ENCODE measurements at places on chromosomes 5 and 9. TPM values are rescaled to one million over a fixed set of nuclear protein-coding genes. Genes with fewer than 3 reads are reported as not detected.

DNA sequence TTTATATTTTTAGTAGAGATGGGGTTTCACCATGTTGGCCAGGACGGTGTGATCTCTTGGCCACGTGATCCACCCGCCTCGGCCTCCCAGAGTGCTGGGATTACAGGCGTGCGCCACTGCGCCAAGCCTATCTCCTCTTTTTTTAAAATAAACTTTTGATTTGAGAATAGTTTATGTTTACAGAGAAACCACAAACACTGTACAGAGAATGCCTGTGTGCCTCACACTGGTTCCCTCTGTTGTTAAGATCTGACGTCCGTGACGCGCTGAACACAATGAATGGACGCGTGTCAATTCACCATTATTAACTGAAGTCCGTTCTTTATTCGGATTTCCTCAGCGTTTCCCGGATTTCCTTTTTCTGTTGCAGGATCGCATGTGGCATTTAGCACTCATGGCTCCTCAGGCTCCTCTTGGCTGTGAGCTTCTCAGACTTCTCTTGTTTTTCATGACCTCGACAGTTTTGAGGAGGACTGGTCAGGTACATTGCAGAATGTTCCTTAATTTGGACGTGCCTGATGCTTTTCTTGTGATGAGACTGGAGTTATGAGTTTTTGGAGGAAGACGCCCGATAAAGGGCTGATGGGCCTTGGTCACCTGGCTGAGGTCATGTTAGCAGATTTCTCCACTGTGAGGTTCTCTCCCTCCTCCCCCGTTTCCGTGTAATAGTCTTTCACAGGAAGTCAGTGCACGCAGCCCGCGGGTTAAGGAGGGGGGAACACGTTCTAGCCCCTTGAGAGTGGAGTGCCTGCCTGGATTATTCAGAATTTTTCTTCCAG, 69.6 kb downstream of the ANKRD33B start:
- DNase-seq: no peak

The AUH gene
- total RNA-seq: 12.1 TPM

The CYSRT1 gene
- 12.7 TPM for total RNA-seq

DNA sequence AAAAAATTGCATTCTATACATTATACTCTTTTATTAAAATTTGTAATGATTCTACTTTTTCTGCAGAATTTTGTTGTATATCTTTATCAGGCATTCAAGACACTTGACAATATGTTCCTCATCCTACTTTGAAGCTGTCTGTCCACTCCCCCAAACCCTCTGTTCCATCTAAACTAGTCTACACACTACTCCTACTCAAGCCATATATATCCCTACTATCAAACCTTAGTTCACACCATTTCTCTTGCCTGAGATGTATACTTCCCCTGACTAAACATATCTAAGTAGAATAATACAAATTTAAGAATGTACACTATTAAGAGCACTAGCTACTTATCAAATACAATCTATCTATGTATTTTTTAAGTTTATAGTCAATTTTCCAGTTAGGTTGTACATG, 107.1 kb upstream of the FTMT start:
- DNase-seq: no peak

DNA sequence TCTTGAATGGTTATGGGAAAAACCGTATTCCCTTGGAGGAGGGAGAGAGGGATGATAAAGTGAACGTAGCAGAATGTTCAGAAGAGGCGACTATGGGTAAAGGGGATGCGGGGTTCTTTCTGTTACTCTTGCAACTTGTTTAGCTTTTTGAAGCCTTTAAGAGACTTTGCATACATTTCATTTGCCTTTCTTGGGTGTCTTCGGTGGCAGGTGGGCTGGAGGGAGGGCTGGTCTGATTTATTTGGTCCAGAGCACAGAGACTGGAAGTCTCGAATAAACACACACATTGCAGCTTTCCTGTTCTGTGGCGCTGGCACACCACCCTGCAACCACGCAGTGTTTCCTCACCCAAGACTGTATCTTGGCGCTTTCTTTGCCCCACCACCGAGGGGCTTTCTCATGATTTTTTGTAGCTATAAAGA, 23.2 kb downstream of the TTF1 start:
- DNase-seq: no peak

GRCh38 chr5:160926428-160926827, 74.4 kb upstream of the ATP10B start:
- peak; percentile 44 for DNase-seq

DNA sequence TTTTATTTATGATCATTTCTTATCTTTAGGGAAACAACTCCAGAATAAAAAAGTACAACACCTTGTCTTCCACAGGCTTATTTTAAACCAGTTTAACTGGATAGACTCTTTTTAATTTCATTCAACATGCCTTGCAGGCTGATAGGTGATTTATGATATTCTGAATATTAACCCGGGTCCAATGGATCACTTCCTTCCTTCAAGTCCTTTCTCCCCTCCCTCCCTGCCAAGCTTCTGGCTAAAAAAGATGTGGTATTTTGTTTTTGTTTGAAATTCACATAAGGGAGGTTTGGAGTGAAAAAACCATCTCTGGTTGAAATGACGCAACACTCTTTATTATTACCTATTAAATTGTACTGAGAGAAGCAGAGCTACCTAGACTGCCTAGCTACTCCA, 265.3 kb downstream of the MLLT3 start:
- no peak for DNase-seq

The FEM1C gene
- 5.2 TPM for total RNA-seq

The CAMK4 gene
- 2.7 TPM for total RNA-seq

DNA sequence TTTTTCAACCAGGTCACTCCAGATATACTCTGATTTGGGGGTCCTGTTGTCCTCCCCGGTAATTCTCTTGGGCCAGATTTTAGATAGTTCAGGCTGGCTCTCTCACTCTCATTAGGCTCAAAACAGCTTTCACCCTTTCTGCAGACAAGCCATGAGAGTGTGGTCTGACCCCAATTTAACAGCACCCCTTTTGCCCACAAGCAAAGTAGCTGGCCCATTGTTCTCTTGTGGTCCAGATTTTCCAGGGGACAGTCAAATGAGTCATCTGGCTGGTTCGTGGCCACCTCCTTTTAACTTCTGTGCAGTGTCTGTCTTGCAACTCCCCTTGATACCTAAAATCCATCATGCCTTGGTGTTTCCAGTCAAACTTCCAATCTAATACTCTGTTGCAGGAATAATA, 16.5 kb downstream of the BHMT2 start:
- DNase-seq: no peak

DNA sequence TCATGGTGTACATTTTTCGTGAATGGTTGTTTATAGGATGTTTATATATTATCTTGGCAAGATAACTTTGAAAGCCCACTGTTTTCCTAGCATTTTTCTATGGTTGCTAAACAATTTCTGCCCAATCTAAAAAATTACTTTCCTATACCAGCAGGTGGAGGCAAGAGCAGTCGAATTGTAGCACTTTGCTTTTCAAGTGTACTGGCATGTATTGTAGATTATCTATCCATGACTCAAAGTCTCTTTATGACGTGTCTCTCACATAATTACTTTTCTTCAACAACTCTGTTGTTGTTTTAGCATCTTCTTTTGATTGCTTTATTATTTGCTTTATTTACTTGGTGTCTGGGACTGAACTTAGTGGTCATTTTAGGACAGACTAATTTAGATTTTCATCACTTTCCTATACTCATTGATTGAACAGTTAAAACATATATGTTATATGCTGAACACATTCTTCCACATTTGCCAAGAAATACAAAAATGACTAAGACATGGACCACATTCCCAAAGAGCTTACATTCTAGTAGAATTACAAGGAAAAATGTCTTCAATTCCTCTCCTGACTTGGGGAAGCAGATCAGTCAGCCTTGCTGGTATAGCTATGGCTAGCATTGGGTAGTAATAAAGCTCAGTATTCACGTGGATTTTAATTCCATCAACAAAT, 20.7 kb downstream of the NLN start:
- DNase-seq: peak; percentile 49

GRCh38 chr9:90778746-90779145, 22.9 kb upstream of the SYK start:
- DNase-seq: no peak

DNA sequence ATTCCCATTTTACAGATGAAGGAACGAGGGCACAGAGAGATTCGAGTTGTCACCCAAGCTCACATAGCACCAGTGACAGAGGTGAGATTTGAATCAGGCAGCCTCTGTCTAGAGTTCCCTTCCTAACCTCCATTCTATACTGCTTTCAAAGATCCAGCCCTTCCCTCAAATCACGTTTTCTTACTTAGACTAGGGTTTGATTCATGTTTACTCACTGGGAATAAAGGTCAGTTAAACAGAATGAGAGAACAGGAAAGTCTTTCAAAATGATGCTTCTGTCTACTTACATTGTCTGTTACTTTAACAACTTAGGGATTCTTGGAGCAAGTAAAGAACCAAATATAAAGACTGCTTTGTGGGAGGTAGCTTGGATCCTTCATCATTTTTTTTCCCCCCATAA, 40.0 kb downstream of the ZFAND5 start:
- no peak for DNase-seq

GRCh38 chr9:99577351-99577750, 244.3 kb upstream of the NR4A3 start:
- no peak for DNase-seq

GRCh38 chr5:38595132-38595745, 38.8 kb upstream of the LIFR start:
- DNase-seq: peak; percentile 42

The OMD gene
- total RNA-seq: not detected

The ELOVL7 gene
- total RNA-seq: 11.3 TPM

- DNase-seq: no peak
These were observed 2.1 kb downstream of the KIF27 start for GRCh38 chr9:83919111-83919510.

The PCDHGA8 gene
- total RNA-seq: not detected

DNA sequence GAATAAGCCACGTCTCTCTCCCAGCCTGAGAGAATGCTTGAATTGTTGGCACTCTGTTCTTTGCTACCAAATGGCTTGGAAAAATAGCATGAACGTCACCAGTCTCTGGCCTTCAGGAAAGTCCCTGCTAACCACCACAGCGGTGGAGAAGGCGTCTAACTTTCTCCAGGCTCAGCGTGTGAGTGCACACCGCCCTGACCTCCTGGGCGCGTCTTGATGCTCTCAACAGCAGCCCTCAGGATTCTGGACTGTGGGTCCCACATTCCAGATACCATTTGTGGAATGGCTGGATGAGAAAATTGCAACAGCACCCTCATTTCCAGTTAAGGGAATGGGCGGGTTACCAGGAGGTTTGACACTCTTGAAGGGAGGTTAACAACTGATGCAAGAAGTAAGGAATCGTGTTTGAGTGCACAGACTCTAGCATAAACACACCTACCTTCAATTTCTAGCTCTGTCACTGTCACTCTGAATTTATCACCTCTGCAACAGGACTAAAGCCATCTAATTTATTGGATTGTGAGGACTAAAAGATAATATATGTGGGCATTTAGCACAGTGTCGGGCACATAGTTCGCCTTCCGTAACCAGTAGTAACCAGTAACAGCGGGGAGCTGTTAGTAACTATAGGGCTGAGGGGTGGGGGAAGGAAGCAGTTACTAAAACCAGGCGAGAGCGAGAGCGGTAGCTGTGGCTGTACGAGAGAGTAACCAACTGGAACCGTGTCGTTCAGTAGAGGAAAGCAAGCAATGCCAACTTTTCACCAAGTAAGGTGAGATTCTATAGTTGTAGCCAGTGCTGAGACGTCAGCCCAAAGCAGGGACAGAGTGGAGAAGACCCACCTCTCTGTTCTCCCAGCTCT, 807 bp upstream of the PLGRKT start:
- DNase-seq: peak; percentile 71

DNA sequence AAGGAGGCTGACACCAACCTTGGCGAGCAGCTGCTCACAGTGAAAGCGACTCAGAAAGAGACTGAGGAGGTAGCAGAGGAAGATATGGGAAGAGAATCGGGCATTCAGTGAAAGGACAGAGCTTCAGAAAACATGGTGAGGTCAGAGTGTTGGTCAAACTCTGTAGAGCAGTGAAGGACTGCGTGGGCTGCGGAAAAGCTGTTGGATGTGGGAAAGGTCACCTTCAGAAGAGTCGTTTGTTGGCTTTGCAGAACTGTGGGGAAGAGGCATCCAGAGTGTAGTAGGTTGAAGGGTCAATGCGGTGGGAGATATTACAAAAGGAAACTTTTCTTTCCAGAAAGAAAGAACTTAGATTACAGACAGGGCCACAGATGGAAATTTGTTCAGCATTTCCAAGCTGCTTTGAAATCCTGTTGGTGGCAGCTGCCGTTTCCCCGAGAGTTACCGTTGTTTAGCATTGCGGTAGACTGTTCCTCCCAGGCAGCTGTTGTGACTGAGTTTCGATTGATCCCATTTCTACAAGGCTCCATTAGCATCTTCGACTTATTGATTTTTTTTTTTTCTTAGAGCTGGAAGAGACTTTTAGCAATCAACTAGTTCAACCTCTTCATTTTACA, 58.3 kb upstream of the AFAP1L1 start:
- DNase-seq: no peak

The GKAP1 gene
- total RNA-seq: 0.14 TPM

- DNase-seq: no peak
These were observed 3.7 kb upstream of the LHX3 start for GRCh38 chr9:136208675-136209074.

GRCh38 chr9:98381311-98382103, 126.1 kb upstream of the TBC1D2 start:
- DNase-seq: no peak

DNA sequence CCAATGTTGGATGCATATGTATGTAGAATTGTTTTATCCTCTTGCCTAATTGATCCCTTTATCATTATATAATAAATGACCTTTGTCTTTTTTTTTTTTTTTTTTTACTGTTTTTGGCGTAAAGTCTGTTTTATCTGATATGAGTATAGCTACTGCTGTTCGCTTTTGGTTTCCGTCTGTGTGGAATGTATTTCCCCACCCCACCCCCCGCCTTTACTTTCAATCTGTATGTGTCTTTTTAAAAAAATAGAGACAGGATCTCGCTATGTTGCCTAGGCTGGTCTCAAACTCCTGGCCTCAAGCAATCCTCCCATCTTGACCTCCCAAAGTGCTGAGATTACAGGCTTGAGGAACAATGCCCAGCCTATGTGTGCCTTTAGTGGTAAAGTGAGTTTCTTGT, 11.3 kb downstream of the AHRR start:
- no peak for DNase-seq

GRCh38 chr9:125878164-125878631, 131.0 kb downstream of the PBX3 start:
- DNase-seq: no peak

- no peak for DNase-seq
These were observed 316.1 kb downstream of the IRX1 start for GRCh38 chr5:3911773-3912172.

DNA sequence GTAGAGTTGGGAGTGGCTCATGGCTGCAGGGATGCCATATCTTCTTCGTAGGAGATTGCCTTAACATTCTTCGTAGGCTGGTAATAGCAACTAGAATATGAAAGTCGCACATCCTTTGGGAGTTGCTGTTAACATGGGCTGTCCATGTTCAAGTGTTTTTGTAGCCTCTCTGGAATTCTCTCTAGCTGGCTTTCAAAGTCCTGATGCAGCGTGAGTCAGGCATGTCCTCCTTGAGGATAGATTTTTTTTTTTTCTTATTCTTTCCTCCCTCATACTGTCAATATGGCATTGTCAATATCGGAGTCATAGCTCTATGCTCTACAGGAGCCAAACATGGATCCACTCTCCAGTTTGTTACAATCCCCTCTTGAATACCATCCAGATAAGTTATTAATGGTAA, 494.8 kb upstream of the WWC1 start:
- no peak for DNase-seq

GRCh38 chr9:122821278-122821943, 7.0 kb downstream of the PDCL start:
- DNase-seq: no peak

All from Caki2 (cell line).